ENCODE measurements at places on chromosomes 2 and 18.

- no peak for DNase-seq
Measured at GRCh38 chr2:47656715-47657600, 126.0 kb upstream of the MSH6 start.

- no peak for DNase-seq
Measured at GRCh38 chr18:75203416-75204268, 5.3 kb downstream of the PTGR3 start.

GRCh38 chr2:195903956-195904355, 164.7 kb downstream of the DNAH7 start:
- no peak for DNase-seq

- no peak for DNase-seq
Measured at GRCh38 chr2:32727157-32727556, 99.3 kb downstream of the TTC27 start.

GRCh38 chr18:49224738-49225137, 235.7 kb downstream of the DYM start:
- no peak for DNase-seq

DNA sequence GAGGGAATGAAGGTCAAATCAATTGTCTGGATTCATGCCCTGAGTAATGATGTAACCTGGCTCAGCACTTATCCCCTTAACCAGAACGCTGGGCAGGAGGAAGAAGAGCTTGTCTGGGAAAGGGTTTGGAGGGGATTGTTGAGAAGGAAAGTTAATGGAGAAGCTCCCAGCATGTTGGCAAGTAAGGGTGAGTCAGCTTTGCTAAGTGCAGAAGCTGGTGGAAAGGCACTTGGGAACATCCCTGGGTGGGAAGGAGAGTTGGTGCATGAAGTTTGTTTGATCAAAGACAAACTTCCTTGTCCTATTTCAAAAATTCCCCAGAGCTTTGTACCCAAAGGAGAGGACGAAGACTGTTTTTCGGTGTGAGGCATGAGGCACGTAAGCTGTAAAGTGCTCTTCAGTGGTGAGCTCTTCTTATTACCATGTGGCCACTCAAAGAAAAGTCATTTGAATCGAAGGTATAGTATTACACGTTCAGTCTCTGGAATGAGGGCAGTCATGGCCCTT, 17.6 kb upstream of the DAW1 start:
- DNase-seq = no peak

DNA sequence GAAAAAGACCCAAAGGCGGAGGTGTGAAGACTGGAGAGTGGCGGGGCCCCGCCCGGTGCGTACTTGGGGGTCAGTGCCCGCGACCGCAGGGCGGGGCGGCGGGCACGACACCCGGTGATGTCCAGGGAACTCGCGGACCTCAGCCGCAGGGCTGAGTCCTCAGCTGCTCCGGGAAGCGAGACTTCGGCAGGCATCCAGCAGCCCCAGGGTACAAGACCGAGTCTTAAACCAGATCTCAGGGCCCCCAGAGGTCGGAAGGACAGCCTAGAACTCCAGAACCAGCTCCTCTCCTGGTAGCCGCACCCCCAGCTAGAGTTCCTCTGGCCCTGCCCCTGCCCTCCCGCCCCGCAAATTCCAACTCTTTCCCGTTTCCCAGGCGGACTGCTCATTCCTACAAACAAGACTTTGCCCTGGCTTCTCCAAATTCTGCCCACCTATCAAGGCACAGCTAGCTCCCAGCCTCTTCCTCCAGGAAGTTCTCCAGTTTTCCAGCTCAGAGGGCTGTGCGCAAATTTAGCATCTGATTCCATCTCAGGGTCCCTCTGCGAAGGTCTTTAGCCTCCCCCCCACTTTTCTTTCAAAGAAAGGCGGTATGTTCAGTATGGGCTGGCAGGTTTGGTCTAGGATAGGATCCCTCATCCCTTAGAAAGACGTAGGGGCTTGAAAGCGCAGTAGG, 26.0 kb upstream of the NOTO start:
- peak; percentile 12 for DNase-seq

DNA sequence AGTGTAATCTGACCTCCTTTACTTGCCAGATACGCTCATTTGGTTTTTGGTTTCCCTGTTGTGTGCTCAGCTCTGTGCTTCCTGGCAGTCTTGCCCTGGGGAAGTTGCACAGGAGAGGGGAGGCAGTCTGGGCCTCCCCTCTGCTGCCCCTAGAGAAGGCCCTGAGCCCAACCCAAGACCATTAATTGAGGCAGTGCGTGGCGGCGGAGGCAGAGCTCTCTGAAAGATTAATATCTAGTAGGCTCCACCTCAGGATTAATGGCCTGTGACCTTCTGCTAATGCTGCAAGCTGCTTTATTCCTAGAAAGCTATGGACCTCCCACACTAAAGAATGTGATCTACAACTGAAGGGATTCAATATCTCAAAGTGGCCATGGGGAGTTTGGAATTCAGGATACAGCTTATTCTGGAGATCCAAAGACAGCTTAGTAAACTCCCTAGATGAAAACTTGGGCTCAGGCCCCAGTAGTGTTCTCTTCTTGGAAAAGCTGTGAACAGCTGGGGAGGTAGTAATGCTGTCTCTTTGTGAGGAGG, 41.4 kb upstream of the MAPRE2 start:
- no peak for DNase-seq

- no peak for DNase-seq
Measured at GRCh38 chr2:64763126-64763525, 109.4 kb upstream of the SERTAD2 start.

GRCh38 chr2:74421221-74421870, at the start of the genes C2orf81 and WDR54:
Gene C2orf81, minus strand, starts transcription at chr2:74421619. Its CDS starts 59 bp downstream, at chr2:74421560.
Gene WDR54, plus strand, starts transcription at chr2:74421730. Its CDS starts 424 bp downstream, at chr2:74422154.
- peak; percentile 98 for DNase-seq

GRCh38 chr2:177053038-177053437, 159.6 kb upstream of the HNRNPA3 start:
- DNase-seq = no peak

GRCh38 chr2:7758073-7758759, 841.0 kb downstream of the RNF144A start:
- DNase-seq = no peak

DNA sequence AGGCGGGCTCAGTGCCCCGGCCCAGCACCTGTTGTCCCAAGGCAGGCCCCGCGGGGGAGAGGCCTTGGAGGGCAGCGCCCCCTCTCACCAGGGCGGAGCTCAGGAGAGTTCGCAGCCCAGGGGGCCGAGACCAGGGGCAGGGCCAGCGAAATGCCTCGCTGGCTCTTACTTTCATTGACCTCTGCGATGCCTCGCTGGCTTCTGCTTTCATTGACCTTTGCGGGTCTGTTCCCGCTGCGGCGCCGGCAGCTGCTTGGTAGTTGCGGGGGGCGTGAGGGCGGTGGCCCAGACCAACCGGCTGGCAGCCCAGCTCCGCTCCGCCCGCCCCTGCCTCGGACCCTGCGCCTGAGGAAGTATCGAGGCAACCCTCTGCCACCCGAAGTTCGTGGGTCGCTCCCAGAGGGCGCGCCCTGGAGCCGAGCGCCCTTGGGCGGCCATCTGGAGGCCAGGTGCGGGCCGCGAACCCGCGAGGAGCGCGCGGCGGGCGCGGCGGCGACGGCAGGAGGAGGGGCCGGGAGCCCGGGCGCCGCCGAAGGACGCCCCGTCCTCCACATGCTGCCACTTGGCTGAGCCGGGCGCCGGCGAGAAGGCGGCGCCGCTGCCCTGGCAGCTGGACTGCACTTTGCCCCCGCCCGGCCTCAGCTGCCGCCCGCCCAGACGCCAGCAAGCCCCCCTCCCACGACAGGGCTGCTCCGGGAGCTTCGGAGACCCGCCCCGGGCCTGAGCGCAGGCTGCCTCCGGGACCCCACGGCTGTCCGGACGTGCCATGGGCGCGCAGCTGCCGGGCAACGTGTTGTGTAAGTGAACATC, 118.0 kb upstream of the MSTN start:
- peak; percentile 32 for DNase-seq

GRCh38 chr2:8049851-8050571, 631.8 kb upstream of the ID2 start:
- peak; percentile 16 for DNase-seq

Measured in activated naive CD8-positive, alpha-beta T cell treated with anti-CD3 and anti-CD28 coated beads, Interleukin-2, amount 50 U/mL, for 24 hours (primary cell).